ENCODE measurements at places on chromosomes 1 and 21.

GRCh38 chr1:173507205-173507846, 30.2 kb downstream of the PRDX6 start:
- no peak overlapping the region for H3K4me3 ChIP-seq
- DNase-seq: no peak
- no peaks in the 10 kb centered on the region for H3K36me3 ChIP-seq
- no peaks in the 10 kb centered on the region for H3K27me3 ChIP-seq

GRCh38 chr1:192929597-192929996, 120.8 kb downstream of the RGS2 start:
- H3K27ac ChIP-seq: no peak overlapping the region
- DNase-seq: no peak
- no peaks in the 10 kb centered on the region for H3K27me3 ChIP-seq
- no peaks in the 10 kb centered on the region for H3K36me3 ChIP-seq
- no peaks in the 10 kb centered on the region for H3K4me1 ChIP-seq
- H3K4me3 ChIP-seq: no peak overlapping the region

- H3K36me3 ChIP-seq: peaks cover 99% of the 10 kb centered on the region
- peaks cover 6% of the 10 kb centered on the region for H3K4me1 ChIP-seq
- H3K4me3 ChIP-seq: no peak overlapping the region
- no peaks in the 10 kb centered on the region for H3K27me3 ChIP-seq
- DNase-seq: no peak
- no peak overlapping the region for H3K27ac ChIP-seq
Observed at GRCh38 chr1:35185200-35185599, 7.7 kb downstream of the SFPQ start.

DNA sequence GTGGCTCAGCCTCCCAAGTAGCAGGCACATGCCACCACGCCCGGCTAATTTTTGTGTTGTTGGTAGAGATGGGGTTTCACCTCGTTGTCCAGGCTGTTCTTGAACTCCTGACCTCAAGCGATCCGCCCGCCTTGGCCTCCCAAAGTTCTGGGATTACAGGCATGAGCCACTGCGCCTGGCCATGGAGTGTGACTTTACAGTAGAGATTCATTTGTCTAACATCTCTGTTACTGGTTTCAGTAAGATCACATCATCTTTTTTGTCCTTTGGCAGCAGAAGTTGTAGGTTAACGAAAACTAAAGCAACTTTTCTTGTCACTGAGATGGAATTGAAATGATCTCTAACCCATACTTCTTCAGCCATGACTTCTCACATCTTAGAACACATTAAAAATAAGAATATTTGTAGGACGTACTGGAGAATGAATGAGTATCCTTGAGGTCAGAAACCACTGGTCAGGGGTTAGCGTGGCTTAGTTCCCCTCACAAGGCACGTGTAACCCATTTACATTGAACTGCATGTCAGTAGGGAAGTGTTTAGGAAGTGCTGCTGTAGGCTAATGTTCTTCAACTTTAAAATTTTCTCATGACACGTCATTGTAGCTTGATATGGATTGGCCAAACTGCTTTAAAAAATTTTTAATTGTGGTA, 75.9 kb downstream of the CAMTA1 start:
- H3K27ac ChIP-seq: no peak overlapping the region
- no peak for DNase-seq
- no peaks in the 10 kb centered on the region for H3K36me3 ChIP-seq
- no peak overlapping the region for H3K4me3 ChIP-seq
- H3K27me3 ChIP-seq: no peaks in the 10 kb centered on the region

- H3K27me3 ChIP-seq: no peaks in the 10 kb centered on the region
- no peak overlapping the region for H3K4me3 ChIP-seq
- no peaks in the 10 kb centered on the region for H3K4me1 ChIP-seq
- no peaks in the 10 kb centered on the region for H3K36me3 ChIP-seq
- no peak overlapping the region for H3K27ac ChIP-seq
- no peak for DNase-seq
Observed at GRCh38 chr1:238951809-238952208, 434.6 kb upstream of the CHRM3 start.

DNA sequence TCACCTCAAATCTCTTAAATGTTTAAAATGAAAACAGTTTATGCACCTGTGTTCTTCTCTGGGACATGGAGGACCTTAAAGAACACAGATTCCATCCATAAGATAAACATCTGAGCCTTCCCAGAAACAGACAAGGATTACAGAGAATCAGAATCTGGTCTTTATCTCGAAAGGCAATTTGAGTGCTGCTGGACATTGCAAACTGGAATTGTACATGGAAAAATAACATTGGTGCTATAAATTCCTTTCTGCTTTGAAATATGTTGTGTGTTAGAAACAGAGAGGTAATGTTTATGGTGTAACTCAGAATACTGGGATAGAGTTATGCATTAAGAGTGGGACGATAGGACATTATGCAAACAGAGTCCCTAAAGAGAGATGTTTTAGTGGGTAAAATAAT, 6.6 kb upstream of the DDR2 start:
- no peaks in the 10 kb centered on the region for H3K27me3 ChIP-seq
- no peak overlapping the region for H3K27ac ChIP-seq
- H3K36me3 ChIP-seq: no peaks in the 10 kb centered on the region
- H3K4me1 ChIP-seq: peaks cover 13% of the 10 kb centered on the region

- no peak overlapping the region for H3K27ac ChIP-seq
- H3K4me3 ChIP-seq: no peak overlapping the region
- H3K27me3 ChIP-seq: no peaks in the 10 kb centered on the region
- no peak for DNase-seq
- H3K36me3 ChIP-seq: peaks cover 44% of the 10 kb centered on the region
- peaks cover 4% of the 10 kb centered on the region for H3K4me1 ChIP-seq
Observed at GRCh38 chr1:65297706-65298105, 11.6 kb upstream of the DNAJC6 start.
